ENCODE measurements at places on chromosomes 3 and 15. TPM values are rescaled to one million over a fixed set of nuclear protein-coding genes. Genes with fewer than 3 reads are reported as not detected.

TGM5 gene
- total RNA-seq: not detected

AQP9 gene
- total RNA-seq: 0.30 TPM

OR5AC2 gene
- not detected for total RNA-seq

PLSCR2 gene
- total RNA-seq: not detected

SPESP1 gene
- total RNA-seq: 0.57 TPM

SEMA5B gene
- 0.28 TPM for total RNA-seq

KNL1 gene
- total RNA-seq: 46.2 TPM

TMEM266 gene
- total RNA-seq: not detected

TJP1 gene
- not detected for total RNA-seq

LMAN1L gene
- 0.37 TPM for total RNA-seq

FXR1 gene
- 140 TPM for total RNA-seq

NEK10 gene
- 0.67 TPM for total RNA-seq

ISLR2 gene
- total RNA-seq: not detected

RFX7 gene
- total RNA-seq: 40.4 TPM

CKMT1B gene
- not detected for total RNA-seq

FGF12 gene
- total RNA-seq: not detected
